ENCODE measurements at places on chromosomes 5 and 9.
A peak's percentile ranks its signal among the peaks of the same experiment; 100 is the strongest.

- DNase-seq: no peak
These were observed 404.9 kb downstream of the CDK5RAP2 start for GRCh38 chr9:120175031-120175430.

- DNase-seq: no peak
These were observed 30.2 kb upstream of the NR3C1 start for GRCh38 chr5:143433670-143434069.

DNA sequence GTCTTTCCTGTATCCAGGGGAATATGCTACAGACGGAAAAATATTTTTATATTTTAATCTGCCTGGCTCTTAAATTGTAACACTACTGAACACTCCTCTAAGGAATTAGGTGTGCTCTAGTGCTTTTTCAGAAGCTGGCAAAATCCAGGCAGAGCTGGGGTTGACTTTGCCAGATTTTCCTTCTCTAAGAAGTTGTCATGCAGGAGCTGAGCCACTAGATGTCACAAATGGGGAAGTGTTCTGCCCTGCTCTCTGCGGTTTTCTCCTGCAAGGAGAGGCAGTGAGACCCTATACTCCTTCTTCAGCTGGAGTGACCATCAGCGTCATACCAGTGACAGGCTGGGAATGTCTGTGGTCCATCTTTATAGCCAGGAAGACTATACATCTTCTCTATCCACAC is 112.5 kb downstream of the HAPLN1 start:
- peak; percentile 23 for DNase-seq

GRCh38 chr5:177269232-177269895 is 34.2 kb downstream of the RAB24 start:
- no peak for DNase-seq

DNA sequence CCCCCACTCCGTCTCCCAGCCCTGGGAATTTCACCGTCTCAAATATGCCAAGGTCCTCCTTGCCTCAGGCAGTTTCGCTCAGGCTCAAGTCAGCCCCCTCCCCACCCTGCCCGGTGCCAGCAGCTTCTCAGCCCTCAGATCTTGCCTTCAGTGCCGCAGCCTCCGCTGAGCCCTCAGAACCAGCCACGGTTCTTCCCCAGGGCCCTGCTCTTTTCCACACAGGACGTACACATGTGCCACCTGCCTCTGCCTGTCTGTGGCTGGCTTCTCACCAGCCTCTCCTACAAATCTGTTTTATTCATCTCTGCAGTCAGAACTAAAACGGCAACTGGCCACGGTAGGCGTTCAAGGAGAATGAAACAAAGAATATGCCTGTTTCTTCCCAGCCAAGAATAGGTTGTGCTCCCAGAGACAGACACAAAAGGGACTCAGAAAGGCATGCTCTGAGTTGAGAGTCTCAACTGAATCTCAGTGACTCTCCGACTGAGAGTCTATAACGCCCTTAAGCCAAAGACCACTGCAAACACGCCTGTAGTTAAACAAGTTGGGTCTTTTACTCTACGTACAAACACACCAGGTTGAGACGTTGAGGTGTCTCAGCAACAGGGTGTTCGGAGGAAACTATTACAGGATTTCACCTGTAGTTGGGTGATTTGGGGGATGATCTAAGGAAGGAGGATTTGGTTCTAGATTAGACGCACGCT is 10.6 kb upstream of the GRIN1 start:
- DNase-seq: no peak

DNA sequence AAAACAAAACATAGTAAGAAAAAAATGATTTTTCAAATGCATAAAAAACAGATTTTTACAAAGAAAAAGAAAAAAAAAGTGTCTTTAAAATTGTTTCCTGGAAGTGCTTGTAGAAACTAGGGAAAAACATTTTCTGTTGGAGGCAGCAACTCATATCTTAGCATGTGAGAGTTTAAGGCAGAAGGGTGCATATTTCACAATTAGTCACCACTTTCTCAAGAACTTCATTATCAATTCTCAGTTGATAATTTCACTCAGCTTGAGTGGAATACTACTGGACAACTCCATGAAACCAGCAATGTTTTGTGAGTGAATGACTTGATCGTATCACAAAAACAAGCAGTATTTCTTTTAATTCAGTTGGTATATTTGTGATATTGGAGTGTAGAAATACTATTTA is 508.3 kb upstream of the DAB2 start:
- no peak for DNase-seq

- no peak for DNase-seq
These were observed 49.1 kb downstream of the GNA14 start for GRCh38 chr9:77598991-77599390.

DNA sequence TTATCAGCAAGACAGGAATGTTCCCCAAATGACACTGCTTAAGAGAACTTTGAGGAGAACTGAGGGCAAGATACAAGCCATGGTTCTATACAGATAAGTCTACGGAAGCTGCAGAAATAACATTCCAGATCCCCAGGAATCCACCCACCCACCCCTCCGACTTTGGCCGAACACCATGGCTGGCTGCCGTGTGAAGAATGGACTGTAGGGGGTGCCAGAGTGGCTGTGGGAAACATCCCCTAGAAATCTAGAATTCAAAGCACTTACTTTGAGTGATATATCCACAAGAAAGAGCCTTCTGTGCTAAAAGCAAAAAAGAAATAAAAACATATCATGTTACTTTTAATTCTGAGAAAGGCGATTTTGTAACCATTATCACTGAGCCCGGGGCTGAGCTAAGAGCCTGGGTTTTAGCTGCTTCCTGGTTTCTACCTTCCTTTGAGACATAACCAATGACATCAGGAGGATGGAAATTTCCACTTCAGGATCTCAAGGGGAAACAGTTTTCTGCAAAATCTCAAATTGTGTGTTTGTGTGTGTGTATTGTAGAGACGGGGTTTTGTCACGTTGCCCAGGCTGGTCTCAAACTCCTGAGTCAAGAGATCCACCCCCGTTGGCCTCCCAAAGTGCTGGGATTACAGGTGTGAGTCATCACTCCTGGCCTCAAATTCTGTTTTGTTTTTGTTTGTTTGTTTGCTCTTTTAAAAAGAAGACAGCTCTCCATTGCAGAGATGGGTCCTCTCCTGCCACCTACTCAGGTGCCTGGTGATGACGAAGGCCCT is 36.4 kb downstream of the GGTA1 start:
- peak; percentile 21 for DNase-seq

- no peak for DNase-seq
These were observed 1785.9 kb upstream of the WWC1 start for GRCh38 chr5:166505544-166505943.

DNA sequence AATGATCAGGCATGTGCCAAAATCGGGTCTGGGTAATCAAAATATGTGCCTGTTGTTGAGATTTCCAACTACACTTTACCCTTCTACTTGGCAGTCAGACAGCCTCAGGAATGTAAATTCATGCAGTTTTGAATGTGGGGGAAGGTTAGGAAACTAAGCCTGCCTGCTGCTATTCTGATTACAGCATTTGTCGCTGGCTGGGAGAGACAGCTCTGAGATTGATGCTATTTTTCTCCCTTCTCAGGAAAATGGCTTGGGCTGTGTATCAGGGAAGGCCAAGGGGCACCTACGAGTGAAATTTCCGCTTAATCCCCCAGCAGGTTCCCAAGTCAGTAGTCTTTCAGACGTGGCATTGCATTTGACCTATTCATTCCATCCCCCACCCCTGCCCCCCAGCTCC is 3.6 kb upstream of the RGS7BP start:
- no peak for DNase-seq

DNA sequence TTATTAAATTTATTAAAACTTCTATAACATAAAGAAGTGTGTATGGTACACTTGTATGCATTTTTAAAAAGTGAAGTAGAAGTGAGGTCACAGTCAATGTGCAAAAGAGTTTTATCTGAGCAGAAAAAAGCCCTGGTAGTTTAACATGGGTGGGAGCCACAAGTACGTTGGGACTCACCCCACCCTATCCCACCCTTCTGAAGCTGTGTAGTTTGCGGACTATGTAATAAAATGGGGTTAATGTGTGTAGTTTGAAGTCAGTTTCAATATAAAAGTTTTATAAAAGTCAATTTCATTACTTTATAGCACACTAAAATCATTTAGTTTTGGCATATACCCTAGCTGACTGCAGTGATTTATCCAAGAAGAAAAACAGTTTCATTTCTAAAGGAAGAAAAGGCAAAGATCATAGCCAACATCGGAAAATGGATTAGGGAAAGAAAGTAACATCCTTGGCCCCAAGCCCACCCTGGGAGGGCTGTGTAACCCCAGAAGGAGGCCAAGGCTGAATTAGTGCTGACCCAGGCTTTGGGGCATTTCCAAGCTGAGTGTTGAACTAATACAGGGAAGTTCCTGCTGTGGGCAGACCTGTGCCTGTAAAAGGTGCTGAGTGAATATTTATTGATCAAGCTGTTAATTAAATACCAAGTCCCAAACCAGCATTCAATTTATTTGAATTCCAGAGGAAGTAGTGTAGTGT is 398.6 kb upstream of the ADAMTSL1 start:
- no peak for DNase-seq

GRCh38 chr5:140800816-140801493 is at the start of gene PCDHA3:
TSS of gene PCDHA3 (plus strand) at chr5:140801057.
- DNase-seq: no peak

- DNase-seq: peak; percentile 22
These were observed 51.0 kb downstream of the FKTN start for GRCh38 chr9:105608721-105609598.

DNA sequence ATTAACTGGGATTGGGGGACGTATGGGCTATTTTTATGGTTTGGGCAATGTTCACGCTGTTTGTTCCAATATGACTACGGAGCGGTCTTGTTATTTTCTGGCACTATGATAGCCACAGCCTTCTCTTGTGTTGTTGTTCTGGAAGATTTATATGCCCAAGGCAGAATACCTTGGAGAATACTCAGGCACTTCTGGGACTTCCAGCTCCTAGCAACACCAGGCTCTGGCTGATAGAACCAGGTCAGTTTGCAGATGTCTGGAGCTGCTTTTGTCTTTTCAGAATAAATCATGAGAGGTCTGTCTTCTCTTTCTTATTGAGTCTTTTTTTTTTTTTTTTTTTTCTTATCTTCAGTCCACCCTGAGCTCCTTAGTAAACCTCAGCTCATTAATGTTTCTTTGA is 262.5 kb downstream of the MED10 start:
- no peak for DNase-seq

DNA sequence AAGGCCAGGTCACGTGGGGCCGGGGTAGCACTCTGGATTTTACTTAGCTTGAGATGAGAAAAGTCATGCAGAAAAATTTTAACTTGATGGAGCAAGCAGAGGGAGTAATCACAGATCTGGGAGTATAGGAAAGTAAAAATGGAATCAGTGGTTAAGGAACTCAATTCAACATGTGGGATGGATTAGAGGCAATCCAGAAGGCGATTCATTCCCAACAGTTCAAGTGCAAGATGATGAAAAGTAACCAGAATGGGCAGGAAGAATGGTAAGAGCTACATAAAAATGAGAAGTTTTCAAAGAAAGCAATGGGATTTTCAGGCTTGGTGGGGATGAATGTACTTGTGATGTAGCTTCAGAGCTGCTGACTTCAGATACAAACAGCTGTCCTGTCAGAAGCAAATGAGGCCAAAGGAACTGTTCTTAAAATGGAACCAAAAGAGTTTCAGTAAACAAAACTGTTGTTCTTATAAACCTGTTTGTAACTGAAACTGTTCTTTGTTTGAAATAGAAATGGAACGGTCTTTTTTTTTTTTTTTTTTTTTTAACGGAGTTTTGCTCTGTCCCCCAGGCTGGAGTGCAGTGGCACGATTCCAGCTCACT is 5.6 kb upstream of the SEC24A start:
- DNase-seq: no peak

DNA sequence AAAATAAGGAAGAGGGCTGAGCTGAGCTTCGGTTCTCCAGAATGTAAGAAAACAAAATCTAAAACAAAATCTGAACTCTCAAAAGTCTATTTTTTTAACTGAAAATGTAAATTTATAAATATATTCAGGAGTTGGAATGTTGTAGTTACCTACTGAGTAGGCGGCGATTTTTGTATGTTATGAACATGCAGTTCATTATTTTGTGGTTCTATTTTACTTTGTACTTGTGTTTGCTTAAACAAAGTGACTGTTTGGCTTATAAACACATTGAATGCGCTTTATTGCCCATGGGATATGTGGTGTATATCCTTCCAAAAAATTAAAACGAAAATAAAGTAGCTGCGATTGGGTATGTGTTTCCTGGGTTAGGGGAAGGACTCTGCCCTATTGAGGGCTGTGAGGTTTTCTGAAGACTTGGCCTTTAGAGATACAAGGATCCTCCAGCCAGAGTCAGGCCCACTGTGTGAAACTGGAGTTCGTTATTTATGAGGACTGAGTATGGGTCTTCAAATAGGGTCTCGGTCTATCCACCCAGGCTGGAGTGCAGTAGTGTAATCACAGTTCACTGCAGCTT is 3.8 kb downstream of the EGR1 start:
- no peak for DNase-seq

DNA sequence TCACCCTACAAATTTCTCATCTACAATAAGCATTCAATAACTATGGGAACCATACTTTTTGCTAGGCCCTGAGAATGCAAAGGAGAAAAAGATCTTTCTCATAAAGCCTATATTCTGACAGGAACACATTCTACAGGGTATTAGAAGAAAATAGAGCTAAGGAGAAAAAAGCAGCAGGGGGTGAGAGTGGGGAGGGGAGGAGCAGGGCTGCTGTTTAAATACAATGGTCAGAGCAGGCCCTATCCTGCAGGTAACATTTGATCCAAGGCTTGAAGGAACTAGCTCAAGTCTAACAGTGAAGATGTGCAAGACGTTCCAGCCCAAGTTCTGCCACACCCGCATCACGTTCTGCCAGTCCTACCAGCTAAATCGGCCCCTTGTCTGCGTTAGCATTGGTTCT is 89.7 kb downstream of the ELAVL2 start:
- no peak for DNase-seq

DNA sequence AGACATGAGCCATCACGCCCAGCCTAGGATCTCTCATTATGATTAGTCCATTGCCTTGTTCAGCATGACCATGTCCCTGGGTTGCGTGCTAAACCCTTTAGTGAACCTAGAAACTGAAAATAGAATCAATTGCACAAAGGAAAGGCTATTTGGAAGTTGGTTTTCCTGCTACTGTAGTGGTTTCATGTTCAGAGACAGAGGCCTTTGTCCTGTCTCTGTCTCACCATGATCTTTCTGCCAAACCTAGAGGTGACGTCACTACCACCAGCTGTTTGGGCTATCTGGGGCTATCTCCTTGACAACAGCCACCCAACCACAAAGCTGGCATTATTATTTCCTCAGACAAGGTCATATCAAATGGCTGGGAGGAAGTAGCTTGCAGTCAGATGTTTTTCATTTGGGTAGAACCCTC is 4.0 kb upstream of the CDK5RAP2 start:
- no peak for DNase-seq

GRCh38 chr9:10268531-10269485 is 344.0 kb downstream of the PTPRD start:
- no peak for DNase-seq
